ENCODE measurements at places on chromosomes 7 and 10. TPM values are rescaled to one million over a fixed set of nuclear protein-coding genes. Genes with fewer than 3 reads are reported as not detected.

- peaks cover 3% of the 10 kb centered on the region for H3K4me1 ChIP-seq
- no peak overlapping the region for H3K27ac ChIP-seq
- H3K4me3 ChIP-seq = no peak overlapping the region
- H3K27me3 ChIP-seq = peaks cover 7% of the 10 kb centered on the region
Measured at GRCh38 chr7:155791836-155792235, 20.4 kb downstream of the SHH start.

GRCh38 chr10:30705101-30705624, 75.6 kb upstream of the LYZL2 start:
- peak overlapping the region; percentile 99 for H3K27ac ChIP-seq
- H3K4me3 ChIP-seq = peak overlapping the region; percentile 82
- no peaks in the 10 kb centered on the region for H3K27me3 ChIP-seq
- H3K4me1 ChIP-seq = peaks cover 65% of the 10 kb centered on the region

- H3K27ac ChIP-seq = no peak overlapping the region
- no peak overlapping the region for H3K4me3 ChIP-seq
- H3K36me3 ChIP-seq = peaks cover 3% of the 10 kb centered on the region
- no peak for DNase-seq
Measured at GRCh38 chr10:102629661-102630614, 14.3 kb upstream of the TRIM8 start.

DNA sequence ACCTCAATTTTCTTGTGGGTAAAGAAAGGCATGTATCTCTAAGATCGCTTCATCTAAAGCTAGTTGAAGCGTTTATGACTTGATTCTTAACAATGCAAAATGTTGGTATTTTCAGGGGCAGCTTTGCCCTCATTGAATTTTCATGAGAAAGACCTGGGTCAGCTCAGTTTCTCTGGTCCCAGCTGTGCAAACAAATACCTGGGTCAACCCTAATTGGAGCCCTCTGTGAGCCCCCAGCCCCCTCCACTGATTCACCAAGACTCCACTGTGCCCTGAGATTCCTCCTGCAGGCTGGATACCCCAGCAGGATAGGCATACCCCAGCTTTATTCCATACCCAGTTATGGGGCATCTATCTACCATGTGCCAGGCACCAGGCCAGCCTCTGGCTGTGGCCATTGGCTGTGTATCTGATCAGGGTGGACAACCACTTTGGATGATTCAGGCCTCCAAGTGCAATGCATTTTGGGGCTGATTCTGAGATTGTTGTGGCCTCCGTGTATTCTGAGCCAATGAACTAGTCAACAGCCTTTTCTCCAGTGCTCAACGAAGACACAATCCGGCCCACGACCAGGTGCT, 201.9 kb downstream of the MYOF start:
- no peak for DNase-seq
- no peaks in the 10 kb centered on the region for H3K4me1 ChIP-seq
- no peak overlapping the region for H3K4me3 ChIP-seq
- no peaks in the 10 kb centered on the region for H3K27me3 ChIP-seq

DNA sequence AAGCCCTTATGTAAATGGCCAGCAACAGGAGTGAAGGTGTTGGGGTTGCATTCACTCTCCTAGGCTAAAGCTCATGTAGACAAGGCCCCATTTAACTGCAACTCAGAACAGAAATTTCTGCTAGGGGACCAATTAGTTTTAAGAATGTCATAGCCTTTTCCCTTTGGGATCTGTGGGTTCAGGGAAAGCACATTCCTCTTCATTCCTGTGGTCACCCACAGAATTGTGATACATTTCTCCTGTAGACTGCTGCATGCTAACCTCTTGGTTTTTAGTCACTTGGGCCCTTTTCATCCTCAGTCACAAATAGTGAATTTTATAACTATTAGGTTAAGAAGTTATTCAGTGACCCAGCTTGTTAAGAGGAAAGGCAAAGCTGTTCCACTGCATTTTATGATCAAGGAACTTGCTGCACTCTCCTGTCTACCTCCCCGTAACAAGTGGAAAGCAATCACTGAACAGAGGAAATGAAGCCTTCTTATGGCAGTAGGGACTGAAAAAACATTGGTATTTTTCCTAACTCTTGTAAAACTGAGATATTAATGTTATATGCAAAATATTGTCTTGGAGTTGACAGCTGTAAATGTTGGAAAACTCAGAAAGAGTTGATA, 124.9 kb downstream of the SND1 start:
- H3K4me1 ChIP-seq = peaks cover under 1% of the 10 kb centered on the region
- DNase-seq = no peak
- peaks cover 10% of the 10 kb centered on the region for H3K36me3 ChIP-seq
- no peak overlapping the region for H3K4me3 ChIP-seq

- no peak overlapping the region for H3K27ac ChIP-seq
- no peak overlapping the region for H3K4me3 ChIP-seq
- DNase-seq = no peak
- no peaks in the 10 kb centered on the region for H3K27me3 ChIP-seq
Measured at GRCh38 chr10:77105761-77106221, 531.8 kb downstream of the KCNMA1 start.

DNA sequence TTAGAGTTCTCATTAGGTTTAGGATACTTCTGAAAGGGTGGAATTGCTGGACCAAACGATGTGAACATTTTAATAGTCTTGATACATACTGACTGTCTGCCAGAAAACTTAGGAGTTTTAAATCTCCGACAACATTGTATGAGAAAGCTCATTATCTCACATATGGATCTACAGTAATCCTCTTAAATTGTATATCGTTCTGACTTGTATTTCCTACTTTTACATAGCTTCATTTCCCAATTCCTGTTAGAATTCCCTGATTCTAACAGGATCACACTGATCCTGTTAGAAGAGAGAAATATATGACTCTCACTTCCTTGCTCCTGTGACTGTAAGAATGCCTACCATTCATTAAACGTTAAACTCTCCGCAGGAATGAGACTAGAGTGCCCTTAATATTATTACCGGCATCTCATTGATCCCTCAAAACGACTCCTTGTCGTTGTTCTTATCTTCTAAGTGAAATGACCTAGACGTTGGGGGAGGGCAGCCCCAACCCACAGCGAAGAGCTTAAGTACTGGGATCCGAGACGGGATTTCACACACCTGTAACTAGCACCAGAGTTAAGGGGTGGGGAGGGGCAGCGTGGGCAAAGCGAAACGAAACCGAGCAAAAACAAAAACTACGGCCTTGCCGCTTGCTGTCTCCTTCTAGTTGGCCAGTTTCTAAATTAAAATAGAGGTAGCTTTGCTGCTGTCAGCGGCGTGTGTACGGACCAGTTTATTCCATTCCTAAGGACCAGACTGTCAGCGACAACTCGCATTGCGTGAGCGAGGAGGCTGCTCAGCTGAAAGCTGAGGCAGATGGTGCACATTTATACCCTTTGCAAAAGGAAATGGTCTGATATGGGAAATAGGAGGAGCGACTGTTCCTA, 678 bp upstream of the TMEM106B start:
- H3K4me1 ChIP-seq = peaks cover 26% of the 10 kb centered on the region
- H3K27ac ChIP-seq = peak overlapping the region; percentile 97
- peaks cover 10% of the 10 kb centered on the region for H3K27me3 ChIP-seq
- peaks cover 12% of the 10 kb centered on the region for H3K36me3 ChIP-seq
- H3K4me3 ChIP-seq = peak overlapping the region; percentile 79
- DNase-seq = no peak

GRCh38 chr7:7740037-7740355, 21.6 kb upstream of the RPA3 start:
- no peak overlapping the region for H3K4me3 ChIP-seq
- no peak for DNase-seq
- peaks cover 8% of the 10 kb centered on the region for H3K4me1 ChIP-seq
- no peak overlapping the region for H3K27ac ChIP-seq
- no peaks in the 10 kb centered on the region for H3K27me3 ChIP-seq

GRCh38 chr10:117931078-117931477, 115.7 kb downstream of the RAB11FIP2 start:
- no peak for DNase-seq
- no peaks in the 10 kb centered on the region for H3K36me3 ChIP-seq
- no peak overlapping the region for H3K4me3 ChIP-seq
- H3K4me1 ChIP-seq = no peaks in the 10 kb centered on the region

DNA sequence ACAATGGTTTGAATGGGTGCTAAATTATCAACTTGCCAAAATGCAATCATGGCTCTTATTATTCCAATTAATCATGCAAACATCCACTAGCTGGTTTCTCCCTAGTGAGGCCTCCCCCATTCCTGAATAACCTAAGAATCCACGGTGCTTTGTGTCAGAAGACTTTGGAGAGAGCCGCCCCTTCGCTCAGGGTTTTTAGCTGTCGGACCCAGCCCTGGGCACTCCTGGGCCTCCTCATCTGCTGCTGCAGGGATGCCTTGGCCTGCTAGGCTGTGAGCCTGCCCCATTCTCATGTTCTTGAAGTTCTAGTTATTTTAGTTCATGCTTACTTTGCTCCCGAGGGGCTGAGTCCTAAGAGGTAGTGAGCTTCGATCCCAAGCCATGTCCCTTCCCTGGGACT, 34.1 kb upstream of the SFRP5 start:
- H3K36me3 ChIP-seq = no peaks in the 10 kb centered on the region
- H3K4me1 ChIP-seq = peaks cover 2% of the 10 kb centered on the region
- no peak overlapping the region for H3K4me3 ChIP-seq

DNA sequence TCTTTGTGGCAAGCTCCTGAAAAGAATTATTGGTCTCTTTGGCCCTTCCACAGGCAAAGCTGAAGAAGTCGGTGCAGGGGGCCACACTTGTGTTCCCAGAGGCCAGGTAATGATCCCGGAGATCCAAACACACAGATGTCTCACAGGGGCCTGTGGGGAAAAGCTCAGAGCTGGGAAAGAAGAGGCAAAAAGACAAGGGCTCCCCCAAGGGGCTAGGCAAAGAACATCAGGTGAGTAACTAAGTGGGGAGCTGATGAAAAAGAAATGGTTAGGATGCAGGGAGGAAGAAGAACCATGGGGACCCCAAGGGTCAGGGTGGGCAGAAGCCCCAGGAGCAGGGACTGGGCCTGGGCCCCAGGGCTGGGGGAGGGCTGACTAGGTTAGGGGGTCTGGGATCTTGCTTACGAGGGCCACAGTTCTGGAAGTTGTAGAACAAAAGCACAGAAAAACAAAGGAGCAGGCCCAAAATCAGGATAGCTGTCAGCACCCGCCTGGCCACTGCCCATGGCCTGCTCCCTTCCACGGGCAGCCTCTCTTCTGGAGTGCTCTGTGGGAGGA, 1.1 kb downstream of the KEL start:
- H3K27ac ChIP-seq = no peak overlapping the region
- DNase-seq = no peak
- H3K4me1 ChIP-seq = peaks cover 4% of the 10 kb centered on the region
- no peaks in the 10 kb centered on the region for H3K36me3 ChIP-seq
- H3K4me3 ChIP-seq = no peak overlapping the region
- H3K27me3 ChIP-seq = peaks cover 37% of the 10 kb centered on the region

- H3K36me3 ChIP-seq = no peaks in the 10 kb centered on the region
- DNase-seq = no peak
- H3K4me3 ChIP-seq = no peak overlapping the region
- no peaks in the 10 kb centered on the region for H3K27me3 ChIP-seq
Measured at GRCh38 chr10:123245264-123245663, 91.1 kb downstream of the BUB3 start.

DNA sequence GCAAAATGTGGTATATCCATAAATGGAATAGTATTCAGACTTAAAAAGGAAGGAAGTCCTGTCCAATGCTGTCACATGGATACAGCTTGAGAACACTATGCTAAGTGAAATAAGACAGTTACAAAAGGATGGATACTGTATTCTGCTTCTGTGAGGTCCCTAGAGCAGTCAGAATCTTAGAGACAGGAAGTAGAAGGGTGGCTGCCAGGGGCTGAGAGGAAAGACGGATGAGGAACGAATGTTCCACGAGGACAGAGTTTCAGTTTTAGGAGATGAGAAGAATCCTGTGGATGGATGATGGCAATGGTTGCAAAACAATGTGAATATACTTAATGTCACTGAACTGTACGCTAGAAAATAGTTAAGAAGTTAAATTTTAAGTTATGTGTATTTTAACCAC, 3.8 kb downstream of the PRKCQ start:
- DNase-seq = no peak
- H3K4me3 ChIP-seq = peak overlapping the region; percentile 73
- peaks cover 58% of the 10 kb centered on the region for H3K4me1 ChIP-seq
- H3K36me3 ChIP-seq = peaks cover 70% of the 10 kb centered on the region

GRCh38 chr7:140316165-140316661, 82.1 kb downstream of the SLC37A3 start:
- no peaks in the 10 kb centered on the region for H3K27me3 ChIP-seq
- no peak overlapping the region for H3K4me3 ChIP-seq
- H3K27ac ChIP-seq = peak overlapping the region; percentile 17
- H3K4me1 ChIP-seq = peaks cover 40% of the 10 kb centered on the region
- peaks cover 34% of the 10 kb centered on the region for H3K36me3 ChIP-seq

GRCh38 chr10:72044417-72045041, 43.8 kb downstream of the SPOCK2 start:
- no peaks in the 10 kb centered on the region for H3K36me3 ChIP-seq
- DNase-seq = no peak
- peaks cover 8% of the 10 kb centered on the region for H3K4me1 ChIP-seq
- no peak overlapping the region for H3K4me3 ChIP-seq

GRCh38 chr7:71477441-71477840, 345.5 kb downstream of the GALNT17 start:
- no peaks in the 10 kb centered on the region for H3K36me3 ChIP-seq
- H3K27me3 ChIP-seq = no peaks in the 10 kb centered on the region
- no peak overlapping the region for H3K27ac ChIP-seq
- H3K4me3 ChIP-seq = no peak overlapping the region
- no peaks in the 10 kb centered on the region for H3K4me1 ChIP-seq

- no peaks in the 10 kb centered on the region for H3K4me1 ChIP-seq
- DNase-seq = no peak
- no peak overlapping the region for H3K4me3 ChIP-seq
- no peak overlapping the region for H3K27ac ChIP-seq
- peaks cover 15% of the 10 kb centered on the region for H3K27me3 ChIP-seq
Measured at GRCh38 chr10:59688921-59689351, 20.7 kb downstream of the SLC16A9 start.

The PRSS2 gene
- not detected for total RNA-seq

The NPY gene
- total RNA-seq = not detected

The PALD1 gene
- 0.15 TPM for total RNA-seq

The ZDHHC16 gene
- total RNA-seq = 35.7 TPM

The OR13A1 gene
- not detected for total RNA-seq
